ENCODE measurements at places on chromosomes 4 and X.

DNA sequence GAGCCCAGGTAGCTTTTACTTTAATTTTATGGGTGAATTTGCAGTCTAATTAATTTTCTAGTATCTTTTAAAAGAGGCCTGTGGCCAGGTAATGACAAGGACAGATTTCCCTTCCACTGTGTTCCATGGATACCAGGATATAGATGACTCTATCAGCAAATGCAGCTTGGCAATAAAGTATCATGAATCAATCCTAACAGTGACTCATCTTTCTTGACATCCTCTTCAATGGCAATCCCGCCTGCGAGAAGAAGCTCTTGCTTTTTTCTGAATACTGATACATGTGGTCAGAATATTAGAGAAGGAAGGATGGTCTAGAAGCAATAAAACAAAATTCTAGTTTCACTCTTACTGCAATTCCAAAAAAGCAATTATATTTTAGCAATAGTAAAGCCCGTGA lies 267.8 kb downstream of the DTHD1 start:
- DNase-seq: no peak

GRCh38 chr4:107825072-107825824 lies 516 bp downstream of the SGMS2 start:
- no peak for DNase-seq

DNA sequence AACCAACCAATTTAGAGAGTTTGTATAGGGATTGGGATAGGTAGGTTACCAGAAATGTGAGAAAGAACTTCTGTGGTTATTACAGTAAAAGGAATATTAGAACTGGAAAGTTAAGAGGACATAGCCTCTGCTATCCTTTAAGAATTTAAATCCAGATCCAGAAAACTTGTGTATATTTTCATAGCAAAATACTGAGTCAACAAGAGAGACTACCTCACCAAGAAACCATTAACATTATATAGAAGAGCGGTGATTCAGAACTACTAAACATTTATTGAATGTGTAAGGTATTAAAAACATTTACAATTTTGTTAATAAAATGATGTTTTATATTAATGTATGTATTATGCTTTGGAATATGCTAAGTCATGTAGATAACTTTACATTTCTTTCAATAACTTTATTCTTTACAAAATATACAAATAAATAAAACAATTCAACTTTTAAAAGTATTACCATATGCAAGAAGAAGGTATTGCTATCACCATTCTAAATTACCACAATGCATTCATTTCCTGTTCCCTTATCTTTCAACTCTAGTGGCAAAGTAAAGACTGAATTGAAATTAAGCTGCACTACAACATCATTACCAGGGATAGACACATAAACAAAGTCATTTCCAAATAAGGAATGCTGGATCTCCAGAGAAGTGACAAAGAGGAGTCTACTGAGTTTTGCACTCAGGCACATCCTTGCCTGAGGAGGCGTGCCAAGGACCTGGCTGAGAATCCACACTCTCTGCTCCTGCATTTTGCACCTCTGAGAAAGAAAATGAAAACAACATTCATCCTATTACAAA lies 6.1 kb upstream of the BDH2 start:
- DNase-seq: no peak

GRCh38 chr4:110620691-110621327 lies 2.1 kb downstream of the PITX2 start:
- DNase-seq: peak; percentile 74

DNA sequence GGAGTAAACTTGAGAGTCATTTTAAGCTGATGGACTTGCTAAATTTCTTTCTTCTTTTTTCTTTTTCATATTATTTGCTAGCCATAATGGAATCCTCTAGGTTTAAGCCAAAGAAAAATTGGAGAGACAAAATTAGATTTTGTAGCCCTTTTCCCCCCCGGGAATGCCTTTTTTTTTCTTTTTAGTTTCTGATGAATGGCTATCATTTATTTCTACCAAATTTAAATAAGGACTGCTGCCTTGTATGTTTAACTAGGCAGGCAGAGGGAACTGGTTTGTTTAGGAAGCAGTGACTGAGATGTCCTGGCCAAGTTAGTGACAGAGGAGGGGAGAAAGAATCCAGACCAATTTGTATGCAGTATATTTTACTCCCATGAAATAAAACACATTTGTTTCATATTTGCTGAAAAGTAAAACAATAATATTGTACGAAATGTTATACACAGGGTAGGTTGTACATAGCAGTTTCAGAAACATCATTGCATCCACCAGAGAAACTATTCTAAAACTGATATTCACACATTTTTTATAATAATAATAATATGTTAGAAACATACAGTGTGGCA lies 5.7 kb downstream of the PITX2 start:
- DNase-seq: no peak

GRCh38 chrX:119655125-119655524 lies 37.8 kb downstream of the SEPTIN6 start:
- no peak for DNase-seq

- DNase-seq: no peak
These were observed 23.8 kb downstream of the PPP1R2C start for GRCh38 chrX:42754115-42754514.

DNA sequence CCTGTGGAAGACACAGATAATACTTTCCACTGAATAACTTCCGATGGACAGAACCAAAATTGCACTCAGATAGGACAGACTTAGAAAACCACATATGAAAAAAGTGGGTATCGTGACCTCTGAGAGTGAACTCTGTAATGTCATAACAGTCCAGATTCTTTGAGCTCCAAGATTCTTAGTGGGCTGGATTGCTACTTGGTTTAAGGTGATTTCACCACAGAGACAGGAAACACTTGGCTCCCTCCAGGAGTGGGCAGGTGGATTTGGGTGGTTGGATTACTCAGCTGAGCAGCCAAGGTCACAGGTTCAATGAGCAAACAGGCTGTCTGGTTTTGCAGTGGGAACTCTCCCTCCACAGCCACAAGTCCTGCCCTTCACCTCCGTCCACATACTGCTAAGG lies 126.0 kb downstream of the AFAP1 start:
- no peak for DNase-seq

DNA sequence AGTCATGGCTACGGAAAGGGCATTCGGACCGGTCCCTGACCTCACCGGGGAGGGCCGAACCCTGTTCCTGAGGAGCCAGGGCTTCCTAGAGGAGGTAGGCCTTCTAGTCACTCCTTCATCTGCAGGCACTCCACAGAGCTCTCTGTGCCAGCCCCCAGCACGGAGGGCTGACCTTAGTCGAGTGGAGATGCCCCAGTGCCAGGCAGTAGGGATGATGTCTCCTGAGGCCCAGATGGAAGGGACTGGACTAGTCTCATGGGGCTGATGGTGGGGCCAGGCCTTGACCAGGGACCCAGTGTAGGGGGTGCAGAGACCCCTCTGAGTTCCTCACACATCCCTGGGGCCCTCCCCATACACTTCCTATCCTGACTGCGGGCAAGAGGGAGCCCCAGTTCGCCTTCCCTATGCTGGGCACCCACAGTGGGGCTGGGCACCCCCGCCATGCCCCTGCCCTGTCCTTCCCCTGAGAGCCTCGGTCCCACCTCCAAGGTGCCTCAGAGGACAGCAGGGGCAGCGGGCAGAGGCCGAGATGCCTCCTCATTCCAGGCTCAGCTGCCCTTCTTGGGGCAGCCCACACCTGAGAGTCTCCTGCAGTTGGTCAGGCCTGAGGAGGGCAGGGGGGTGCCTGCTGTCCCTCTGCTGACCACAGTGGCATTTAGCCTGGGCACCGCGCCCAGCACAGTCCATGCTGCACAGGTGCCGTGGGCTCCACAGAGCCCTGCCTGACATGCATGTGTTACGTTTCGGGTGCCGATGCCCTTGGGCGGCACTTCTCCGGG lies 1.4 kb upstream of the MSANTD1 start:
- no peak for DNase-seq

DNA sequence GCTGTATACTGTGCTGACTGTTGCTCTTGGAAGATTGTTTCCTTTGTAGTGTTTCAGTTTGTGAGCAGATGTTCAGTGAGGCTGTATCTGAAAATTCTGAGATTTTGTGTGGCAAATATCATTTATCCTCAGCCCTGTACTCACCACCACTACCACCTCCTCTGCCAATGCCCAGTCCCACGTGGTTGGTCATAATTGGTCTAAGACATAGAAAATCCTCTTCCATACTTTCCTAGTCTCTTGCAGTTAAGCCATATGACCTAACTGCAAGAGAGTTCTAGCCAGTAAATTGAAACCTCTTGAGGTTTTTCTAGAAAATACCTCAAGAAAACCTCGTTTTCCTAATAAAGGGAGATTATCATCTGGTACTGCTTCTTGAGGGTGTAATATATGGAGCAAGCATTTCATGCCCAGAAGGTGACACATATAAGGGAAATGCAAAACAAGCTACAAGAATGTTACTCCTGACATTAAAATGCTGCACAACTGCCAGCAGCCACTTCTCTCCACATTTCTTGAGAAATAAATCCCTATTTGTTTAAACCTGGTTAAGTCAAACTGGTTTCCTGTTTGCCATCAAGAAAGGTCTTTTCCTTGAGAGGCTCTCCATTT lies 32.8 kb downstream of the ABCE1 start:
- no peak for DNase-seq

DNA sequence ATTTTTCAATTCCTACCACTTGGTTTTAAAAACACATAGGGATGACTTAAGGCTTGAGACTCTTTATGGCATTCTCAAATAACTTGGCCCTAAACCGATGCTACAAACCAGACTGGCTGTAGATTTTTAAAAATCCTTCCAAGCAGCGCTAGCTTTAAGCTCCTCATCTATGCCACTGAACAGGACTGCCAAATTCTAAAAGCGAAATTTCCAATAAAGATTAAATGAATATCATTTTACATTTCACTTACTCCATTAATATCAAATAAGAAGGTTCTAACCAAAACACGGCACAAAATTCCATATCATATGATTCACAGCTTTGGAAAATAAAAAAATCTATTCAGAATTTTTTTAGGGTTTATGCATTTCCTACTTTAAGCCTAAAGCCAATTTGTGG lies 134.2 kb downstream of the FANCB start:
- no peak for DNase-seq

- no peak for DNase-seq
These were observed 57.0 kb upstream of the LRAT start for GRCh38 chr4:154686838-154687237.

- DNase-seq: peak; percentile 48
These were observed 124.2 kb upstream of the EOLA2 start for GRCh38 chrX:150062292-150063137.

DNA sequence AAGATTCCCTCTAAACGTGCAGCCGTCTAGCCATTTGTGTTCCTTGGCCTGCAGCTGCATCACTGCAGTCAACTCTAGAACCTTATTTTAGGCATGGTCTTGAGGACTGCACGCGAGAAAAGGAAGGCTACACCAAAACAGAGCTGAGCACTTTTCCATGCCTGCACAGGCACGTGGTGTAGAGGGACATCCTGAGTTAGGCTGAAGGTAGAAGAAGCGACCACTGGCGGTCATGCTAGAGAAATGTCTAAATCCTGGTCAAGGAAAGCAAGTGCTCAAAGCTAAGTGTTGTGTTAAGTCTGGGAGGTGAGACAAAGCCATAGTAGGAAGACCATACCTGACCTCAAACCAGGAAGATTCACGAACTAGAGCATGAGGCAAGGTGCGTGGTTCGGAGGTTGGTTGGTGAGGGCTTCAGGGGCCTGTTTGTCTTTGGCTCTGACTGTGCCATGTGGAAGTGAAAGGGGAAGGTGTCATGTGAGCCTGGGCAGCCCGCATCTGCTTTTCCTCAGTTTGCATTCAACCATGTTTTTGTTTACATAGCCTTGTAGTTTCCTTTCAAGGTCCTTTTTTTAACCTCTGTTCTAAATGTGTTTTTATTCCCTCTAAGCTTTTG lies 203.8 kb downstream of the AASDH start:
- no peak for DNase-seq

DNA sequence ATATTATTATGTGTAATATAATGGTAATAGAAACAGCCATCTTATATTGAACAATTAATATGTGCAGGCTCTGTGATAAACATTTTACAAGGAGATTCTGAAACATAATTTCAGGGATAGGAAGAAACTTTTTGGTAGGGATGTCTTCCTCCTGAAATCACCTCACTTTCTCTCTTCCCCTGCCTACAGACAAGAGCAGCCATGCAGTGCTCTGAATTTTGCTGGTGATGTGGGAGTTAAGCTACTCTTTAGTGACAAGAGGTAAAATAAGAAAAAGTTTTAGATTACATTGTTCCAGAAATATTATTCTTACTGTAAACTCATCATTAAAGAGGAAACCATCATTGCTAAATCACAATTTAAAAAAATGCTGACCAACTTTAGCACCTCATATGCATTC lies 36.1 kb downstream of the LARP7 start:
- DNase-seq: no peak

GRCh38 chr4:124178449-124179021 lies 534.0 kb downstream of the ANKRD50 start:
- peak; percentile 68 for DNase-seq

- DNase-seq: no peak
These were observed 66.8 kb downstream of the RAPGEF2 start for GRCh38 chr4:159169404-159170302.

GRCh38 chr4:97531351-97531750 lies 611.9 kb downstream of the STPG2 start:
- no peak for DNase-seq

GRCh38 chr4:126180642-126181041 lies 865.9 kb downstream of the FAT4 start:
- DNase-seq: no peak

GRCh38 chrX:134682081-134682480 lies 23.8 kb upstream of the PLAC1 start:
- no peak for DNase-seq

GRCh38 chr4:7699031-7699430 lies 240.6 kb downstream of the AFAP1 start:
- no peak for DNase-seq

DNA sequence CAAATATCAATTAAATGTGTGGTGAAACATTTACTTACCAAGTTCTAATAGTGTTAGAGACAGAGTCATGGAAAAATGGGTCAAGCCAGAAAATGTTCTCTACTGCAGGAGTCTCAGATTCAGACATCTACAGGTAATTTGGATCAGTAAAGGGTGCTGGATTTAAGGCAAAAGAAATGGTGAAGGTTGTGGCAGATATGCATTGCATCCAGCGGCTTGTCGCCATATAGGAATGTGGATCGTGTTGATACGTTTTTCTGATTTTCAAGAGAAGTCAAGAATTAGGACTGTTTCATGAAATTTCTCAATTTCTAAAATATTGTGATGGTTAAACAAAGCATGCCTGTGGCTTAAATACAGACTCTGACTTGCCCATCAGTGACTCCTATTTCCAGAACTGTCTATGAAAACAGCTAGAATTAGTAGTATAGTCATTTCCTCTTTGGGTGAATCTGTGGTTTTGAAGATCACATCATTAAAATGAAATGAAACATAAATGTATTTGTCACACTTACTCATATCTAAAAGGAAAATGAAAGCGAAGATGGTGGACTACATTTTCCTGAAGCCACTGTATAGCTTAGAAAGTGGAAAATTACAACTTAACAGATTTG lies 110.1 kb upstream of the VEGFC start:
- DNase-seq: no peak

- no peak for DNase-seq
These were observed 24.0 kb downstream of the ASB9 start for GRCh38 chrX:15245896-15246295.

- no peak for DNase-seq
These were observed 21.4 kb downstream of the REELD1 start for GRCh38 chr4:146235654-146236177.
